ENCODE measurements at places on chromosomes 4 and X. TPM values are rescaled to one million over a fixed set of nuclear protein-coding genes. Genes with fewer than 3 reads are reported as not detected.

- no peak for DNase-seq
- peaks cover 7% of the 10 kb centered on the region for H3K4me1 ChIP-seq
Measured at GRCh38 chrX:74284391-74284952, 19.5 kb upstream of the ZCCHC13 start.

DNA sequence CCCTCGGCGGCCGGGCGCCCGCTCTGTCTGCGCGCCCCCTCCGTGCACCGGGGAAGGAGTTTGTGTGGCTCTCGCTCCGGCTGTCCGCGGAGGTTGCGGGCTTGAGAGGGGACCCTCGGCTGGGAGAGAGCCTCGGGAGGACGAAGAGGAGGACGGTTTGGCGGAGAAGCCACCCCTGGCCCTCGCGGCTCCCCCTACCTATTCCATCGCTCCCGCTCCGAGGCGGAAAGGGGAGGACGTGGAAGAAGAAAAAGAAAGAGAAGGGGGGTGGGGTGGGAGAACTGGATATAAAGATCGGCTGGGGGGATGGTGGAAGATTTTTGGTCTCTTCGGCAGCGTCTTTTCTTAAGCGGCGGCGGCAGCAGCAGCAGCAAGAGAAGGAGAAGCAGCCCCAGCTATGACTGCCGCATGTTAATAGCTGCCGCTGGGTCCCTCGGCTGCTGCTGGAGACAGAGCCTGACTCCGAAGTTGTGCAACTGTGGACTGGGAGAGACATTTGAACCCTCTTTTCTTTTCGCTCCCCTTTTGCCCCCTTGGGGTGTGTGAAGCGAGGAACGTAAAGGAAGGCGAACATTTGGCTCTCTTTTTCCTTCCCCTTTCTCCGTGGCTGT is 895 bp downstream of the ADGRL3 start:
- peaks cover 15% of the 10 kb centered on the region for H3K4me1 ChIP-seq
- H3K27ac ChIP-seq: no peak overlapping the region
- no peak for DNase-seq
- no peaks in the 10 kb centered on the region for H3K27me3 ChIP-seq

DNA sequence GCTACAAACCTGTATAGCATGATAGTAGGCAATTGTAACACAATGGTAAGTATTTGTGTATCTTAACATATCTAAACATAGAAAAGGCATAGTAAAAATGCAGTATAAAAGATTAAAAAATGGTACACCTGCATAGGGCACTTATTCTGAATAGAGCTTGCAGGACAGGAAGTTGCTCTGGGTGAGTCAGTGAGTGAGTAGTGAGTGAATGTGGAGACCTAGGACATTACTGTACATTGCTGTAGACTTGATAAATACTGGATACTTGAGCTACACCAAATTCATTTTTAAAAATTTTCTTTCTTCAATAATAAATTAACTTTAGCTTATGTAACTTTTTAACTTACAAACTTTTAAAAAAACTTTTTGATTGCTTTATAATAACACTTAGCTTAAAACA is 68.2 kb upstream of the MAML3 start:
- H3K4me3 ChIP-seq: no peak overlapping the region
- H3K27ac ChIP-seq: no peak overlapping the region
- no peaks in the 10 kb centered on the region for H3K27me3 ChIP-seq
- no peaks in the 10 kb centered on the region for H3K36me3 ChIP-seq

The ODAPH gene
- not detected for total RNA-seq

The HTN3 gene
- total RNA-seq: not detected

DNA sequence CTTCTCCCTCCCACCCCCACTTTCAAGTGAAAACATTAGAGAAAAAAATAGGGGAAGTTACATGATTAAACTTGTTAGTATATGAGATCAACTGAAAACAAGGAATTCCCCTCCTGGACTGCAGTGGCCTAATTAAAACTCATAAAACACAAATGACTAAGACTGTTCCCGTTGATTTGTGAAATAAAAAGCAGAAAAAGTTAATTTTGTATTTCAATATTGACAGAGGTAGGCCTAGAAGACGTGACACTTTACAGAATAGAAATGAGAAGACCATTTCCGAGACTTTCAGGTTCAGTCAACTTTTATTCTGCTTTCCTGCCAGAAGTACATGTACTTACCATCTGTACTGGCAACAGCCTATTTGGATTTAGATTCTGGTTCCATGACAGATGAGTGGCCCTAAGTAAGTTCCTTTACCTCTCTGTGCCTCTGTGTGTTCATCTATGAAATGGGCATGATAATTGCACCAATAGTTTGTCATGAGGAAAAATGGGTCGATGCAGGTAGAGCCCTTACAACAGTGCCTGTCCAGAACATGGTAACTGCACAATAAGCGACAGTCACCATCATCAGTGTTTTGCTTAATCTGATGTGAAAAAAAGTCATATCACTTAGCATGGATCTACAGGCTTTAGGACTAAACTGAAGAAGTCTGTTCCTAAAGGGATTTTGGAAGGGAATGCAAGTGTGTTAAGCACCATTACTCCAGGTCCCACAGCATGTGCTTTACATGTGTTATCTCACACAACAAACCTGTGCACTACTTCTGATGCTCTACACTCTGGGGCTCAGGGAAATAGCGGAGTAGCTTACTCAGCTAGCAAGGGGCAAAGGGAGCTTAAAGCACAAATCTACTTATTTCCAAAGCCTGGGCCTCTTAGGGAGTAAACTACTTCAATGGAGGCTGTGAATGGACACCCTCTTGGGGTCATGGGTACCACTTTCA is 562.3 kb upstream of the DIPK2B start:
- H3K27ac ChIP-seq: no peak overlapping the region
- no peak overlapping the region for H3K4me3 ChIP-seq
- H3K36me3 ChIP-seq: no peaks in the 10 kb centered on the region
- DNase-seq: no peak

The PRDM8 gene
- total RNA-seq: 1.7 TPM

The UGT2A3 gene
- total RNA-seq: not detected

GRCh38 chr4:24063731-24064130 is 173.9 kb upstream of the PPARGC1A start:
- no peaks in the 10 kb centered on the region for H3K36me3 ChIP-seq
- H3K27me3 ChIP-seq: no peaks in the 10 kb centered on the region
- H3K4me3 ChIP-seq: no peak overlapping the region
- DNase-seq: no peak
- no peak overlapping the region for H3K27ac ChIP-seq

The IL1RAPL1 gene
- 0.33 TPM for total RNA-seq

DNA sequence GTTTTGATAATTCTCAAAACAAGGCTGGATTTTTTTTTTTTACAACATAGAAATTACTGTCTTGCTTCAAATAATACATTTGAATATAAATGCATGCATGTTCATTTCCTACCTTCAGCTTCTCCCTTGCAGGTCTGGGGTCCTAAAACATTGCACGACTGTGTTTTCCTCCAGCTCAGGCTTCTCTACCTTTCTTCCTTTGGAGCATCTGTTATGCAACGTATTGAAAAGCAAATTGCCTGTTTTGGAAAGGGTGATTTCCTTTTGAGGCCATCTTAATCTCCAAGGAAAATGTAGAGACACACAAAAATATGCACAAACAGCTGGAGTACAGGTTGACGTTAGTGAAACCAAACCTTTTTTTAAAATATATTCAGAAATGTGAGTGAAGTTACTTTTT is 115.6 kb upstream of the TLL1 start:
- no peak overlapping the region for H3K27ac ChIP-seq
- H3K27me3 ChIP-seq: no peaks in the 10 kb centered on the region
- DNase-seq: no peak
- no peaks in the 10 kb centered on the region for H3K4me1 ChIP-seq
- H3K4me3 ChIP-seq: no peak overlapping the region
- H3K36me3 ChIP-seq: no peaks in the 10 kb centered on the region

DNA sequence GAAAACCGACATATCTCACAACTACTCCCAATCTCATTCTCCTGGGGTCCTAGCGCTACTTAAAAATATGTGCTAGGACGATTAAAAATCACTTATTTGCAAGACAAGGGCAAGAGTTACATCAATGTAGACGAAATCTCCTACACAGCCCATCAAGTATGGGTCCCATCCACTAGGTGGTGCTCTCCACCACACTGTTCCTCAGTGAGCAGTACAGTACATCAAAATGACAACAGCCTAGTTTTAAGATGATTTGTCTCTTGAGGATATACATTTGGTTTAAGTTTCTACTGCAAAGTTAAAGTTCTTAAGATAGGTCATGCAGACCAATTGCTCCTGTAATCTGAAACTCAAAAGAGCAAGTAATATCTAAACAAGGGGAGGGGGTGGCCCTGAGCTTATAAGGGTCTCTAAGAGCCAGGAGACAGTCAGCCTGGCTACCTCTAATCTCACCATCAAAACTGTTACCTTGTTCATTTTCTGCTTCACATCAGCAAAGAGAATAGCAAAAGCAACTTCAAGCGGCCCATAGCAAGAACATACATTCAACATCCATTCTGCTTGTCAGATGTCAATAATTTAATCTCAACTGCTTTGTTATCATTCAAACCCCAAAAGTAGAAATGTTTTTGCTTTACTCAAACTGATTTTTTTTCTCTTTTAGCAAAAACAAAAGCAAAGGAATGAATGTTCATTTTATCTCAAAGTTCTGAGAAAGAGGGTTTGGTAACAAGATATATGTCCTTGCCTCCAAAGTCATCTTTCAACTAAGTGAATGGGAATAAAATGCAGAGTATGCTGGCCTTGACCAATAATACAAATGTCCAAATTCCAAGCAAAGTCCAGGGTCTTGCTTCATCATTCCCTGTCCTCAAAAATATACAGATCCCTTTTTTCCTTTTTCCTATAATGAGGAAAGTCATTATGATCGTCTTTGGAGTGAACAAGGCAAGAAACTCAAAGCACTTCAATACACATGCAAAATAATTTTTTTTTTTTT is 53.1 kb downstream of the STX18 start:
- H3K4me3 ChIP-seq: no peak overlapping the region
- H3K27me3 ChIP-seq: no peaks in the 10 kb centered on the region
- H3K4me1 ChIP-seq: peaks cover 6% of the 10 kb centered on the region

- no peak overlapping the region for H3K4me3 ChIP-seq
- no peak overlapping the region for H3K27ac ChIP-seq
- no peaks in the 10 kb centered on the region for H3K27me3 ChIP-seq
- H3K36me3 ChIP-seq: no peaks in the 10 kb centered on the region
Measured at GRCh38 chrX:12076046-12076445, 62.2 kb upstream of the FRMPD4 start.

The TLR6 gene
- total RNA-seq: 6.3 TPM

The RHOXF1 gene
- 0.49 TPM for total RNA-seq

DNA sequence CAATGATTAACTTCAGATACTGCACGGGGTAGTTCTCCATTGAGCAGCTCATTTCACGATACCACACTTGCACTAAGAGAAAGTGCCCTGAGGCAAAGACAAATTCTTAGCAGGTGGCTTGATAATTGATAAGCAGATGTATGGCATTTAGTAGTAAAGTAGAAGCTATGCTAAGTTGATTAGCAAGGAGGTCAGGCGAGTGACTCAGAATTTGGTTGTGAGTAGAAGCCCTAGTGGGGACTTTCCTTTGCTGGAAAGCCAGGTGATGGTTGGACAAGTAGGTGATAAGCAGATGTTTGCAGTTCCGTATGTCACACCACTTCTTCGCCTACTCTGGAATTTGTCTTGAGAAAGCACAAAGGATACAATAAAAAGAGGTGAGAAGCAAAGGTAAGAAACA is 58.7 kb downstream of the TLL1 start:
- no peaks in the 10 kb centered on the region for H3K4me1 ChIP-seq
- H3K27ac ChIP-seq: no peak overlapping the region
- no peak overlapping the region for H3K4me3 ChIP-seq
- no peaks in the 10 kb centered on the region for H3K36me3 ChIP-seq
- no peaks in the 10 kb centered on the region for H3K27me3 ChIP-seq

DNA sequence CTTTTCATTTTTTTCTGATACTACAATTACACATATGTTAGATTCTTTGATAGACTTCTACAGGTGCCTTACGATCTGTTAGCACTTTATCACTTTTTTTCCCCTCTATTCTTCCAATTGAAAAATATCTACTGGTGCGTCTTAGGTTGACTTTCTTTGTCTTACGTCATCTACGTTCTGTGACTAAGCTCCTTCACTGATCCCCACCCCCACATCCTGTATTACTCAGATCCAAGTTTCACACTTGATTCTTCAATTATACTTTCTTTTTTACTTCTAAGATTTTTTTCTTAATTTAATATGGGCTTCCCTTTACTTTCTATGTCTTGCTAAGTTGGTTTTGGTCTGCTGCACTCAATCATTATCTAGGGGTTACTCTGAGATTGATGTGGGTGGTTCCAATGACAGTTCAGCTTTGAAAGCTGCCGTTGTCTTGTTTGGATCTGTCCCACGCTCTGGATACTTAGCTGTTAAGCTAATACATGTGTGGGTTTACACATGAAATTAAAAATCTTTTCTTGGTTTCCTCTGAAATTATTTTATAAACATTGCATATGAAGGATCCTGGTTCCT is 1321.1 kb downstream of the RAPGEF2 start:
- no peaks in the 10 kb centered on the region for H3K36me3 ChIP-seq
- H3K4me1 ChIP-seq: no peaks in the 10 kb centered on the region
- H3K27me3 ChIP-seq: no peaks in the 10 kb centered on the region
- H3K4me3 ChIP-seq: no peak overlapping the region

The EMCN gene
- total RNA-seq: 35.0 TPM

- H3K27ac ChIP-seq: no peak overlapping the region
- H3K4me3 ChIP-seq: no peak overlapping the region
- no peak for DNase-seq
Measured at GRCh38 chr4:55768291-55768690, 51.3 kb upstream of the EXOC1L start.

- no peak for DNase-seq
- no peak overlapping the region for H3K4me3 ChIP-seq
- H3K27ac ChIP-seq: no peak overlapping the region
- no peaks in the 10 kb centered on the region for H3K4me1 ChIP-seq
- H3K36me3 ChIP-seq: no peaks in the 10 kb centered on the region
Measured at GRCh38 chrX:8848441-8848840, 47.3 kb upstream of the FAM9A start.

- no peaks in the 10 kb centered on the region for H3K4me1 ChIP-seq
- peaks cover 95% of the 10 kb centered on the region for H3K36me3 ChIP-seq
- no peak overlapping the region for H3K4me3 ChIP-seq
- no peaks in the 10 kb centered on the region for H3K27me3 ChIP-seq
- H3K27ac ChIP-seq: no peak overlapping the region
Measured at GRCh38 chrX:71565474-71566041, 12.7 kb upstream of the GCNA start.

The NSG1 gene
- 1.4 TPM for total RNA-seq

The SLC35A2 gene
- total RNA-seq: 20.6 TPM
